ENCODE measurements at places on chromosomes 16 and 17.
A peak's percentile ranks its signal among the peaks of the same experiment; 100 is the strongest.

DNA sequence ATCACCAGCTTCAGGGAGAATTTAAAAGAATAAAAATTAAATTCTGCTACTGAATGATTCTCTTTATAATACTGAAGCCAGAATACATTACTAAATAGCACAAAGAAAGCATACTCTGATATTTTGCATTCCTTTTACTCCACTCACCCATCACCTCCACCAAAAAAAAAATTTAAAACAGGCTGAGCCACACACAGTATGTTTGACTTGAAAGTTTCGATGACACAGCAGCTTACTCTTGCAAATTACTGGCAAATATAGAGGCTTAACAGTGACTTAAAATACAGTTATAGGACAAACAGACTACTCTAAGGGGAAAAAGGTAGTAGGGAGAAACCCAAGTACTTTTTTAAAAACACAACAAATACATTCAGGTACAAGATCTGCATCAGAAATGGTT, 39.2 kb downstream of the GPATCH8 start:
- no peak for DNase-seq

DNA sequence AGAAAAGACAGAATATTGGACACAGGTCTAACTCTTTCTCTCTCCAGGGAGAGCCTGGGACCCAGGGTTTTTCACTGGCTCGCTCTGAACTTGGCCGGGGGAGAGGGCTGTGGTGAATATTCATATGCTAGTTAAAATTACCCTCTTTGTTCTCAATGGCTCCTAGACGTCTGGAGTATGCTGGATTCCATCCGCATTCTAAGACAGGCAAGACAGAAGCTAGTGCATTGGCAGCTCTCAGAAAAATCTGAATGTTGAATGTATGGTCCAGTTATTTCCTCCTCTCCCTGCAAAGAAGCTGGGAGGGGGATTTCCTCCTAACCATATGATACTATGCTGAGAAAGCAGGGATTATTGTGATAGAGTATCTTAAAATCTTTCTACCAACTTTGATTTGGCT, 5.6 kb upstream of the KRT34 start:
- DNase-seq, result no peak

- DNase-seq, result no peak
Measured at GRCh38 chr16:68403704-68404103, 44.6 kb downstream of the SMPD3 start.

DNA sequence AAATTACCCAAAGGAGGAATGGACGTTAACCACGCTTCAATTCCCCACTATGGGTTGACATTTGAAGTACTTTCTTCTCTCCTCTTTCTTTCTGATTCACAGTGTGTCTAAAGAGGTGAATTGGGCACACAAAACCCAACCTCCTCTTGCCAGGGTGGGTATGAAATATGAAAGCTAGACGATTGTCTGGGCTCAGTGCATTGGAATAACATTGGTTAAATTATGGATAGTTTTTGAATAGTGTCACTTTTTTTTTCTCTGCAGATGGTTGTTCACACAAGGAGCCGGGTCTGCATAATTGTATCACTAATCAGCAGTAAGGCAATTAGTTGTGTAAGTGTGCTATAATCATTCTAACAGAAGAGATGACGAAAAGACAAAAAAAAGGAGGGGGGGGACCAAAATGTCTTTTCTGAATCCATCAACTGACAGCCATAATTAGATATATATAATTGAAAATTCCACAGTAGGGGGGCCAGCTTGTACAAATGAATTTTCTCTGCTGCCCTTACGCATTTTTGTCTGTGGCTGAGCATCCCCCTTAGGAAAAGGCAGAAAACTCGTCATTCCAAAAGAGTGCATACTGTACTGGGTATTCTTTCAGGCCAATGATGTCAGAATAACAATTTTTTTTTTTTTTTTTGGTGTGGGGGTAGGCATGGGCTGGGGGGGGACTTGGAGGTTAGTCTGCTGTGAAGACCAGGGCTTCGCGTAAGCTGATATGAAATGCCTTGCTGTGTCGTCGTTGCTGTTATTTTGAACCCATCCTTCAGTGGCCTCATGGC, 307.5 kb upstream of the SALL1 start:
- DNase-seq, result no peak

DNA sequence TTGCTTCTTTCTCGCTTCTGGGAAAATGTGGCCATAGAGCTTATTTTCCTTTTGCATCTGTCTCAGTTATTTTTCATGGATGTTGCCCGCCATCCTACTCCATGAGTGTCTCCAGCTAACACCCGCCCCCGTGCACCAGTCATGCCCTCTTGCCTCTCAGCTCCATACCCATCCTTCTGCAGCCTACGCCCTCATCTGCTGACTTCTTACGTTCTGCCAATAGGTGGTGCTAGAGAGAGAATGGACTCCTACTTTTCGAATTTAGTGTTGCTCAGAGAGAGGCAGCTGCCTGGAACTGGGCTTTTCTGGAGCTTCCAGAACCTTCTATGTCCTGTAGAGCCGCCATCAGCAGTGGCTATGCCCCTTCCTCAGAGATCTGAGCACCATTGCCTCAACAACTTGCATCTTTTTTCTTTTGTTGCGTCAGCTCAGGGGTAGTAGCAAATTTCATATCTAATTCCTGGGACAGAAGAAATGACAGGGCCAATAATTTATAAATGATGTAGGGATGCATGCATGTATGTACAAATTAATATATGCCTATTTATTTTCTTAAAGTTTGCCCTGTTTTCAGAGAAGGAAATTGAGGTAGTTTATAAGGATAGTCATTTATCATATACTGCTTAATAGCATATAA, 119.7 kb upstream of the MYOCD start:
- no peak for DNase-seq

DNA sequence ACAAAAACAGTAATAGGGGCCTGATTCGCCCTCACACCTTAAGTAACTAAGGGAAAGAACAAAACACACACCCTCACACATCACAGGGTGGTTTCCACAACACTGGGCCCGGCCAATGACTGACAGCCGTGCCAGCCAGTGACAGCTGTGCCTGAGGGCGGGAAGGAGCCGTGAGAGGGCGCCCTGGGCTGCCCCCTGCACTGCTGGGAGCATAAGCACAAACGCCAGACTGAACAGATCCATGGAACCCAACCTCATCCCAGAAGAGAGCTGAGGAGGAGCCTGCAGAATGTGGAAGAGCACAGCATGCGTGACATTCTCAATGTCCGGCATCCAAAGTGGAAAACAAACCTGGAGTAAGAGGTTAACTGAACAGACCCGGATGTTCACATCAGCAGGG, 16.0 kb downstream of the CSNK1D start:
- no peak for DNase-seq

- no peak for DNase-seq
Measured at GRCh38 chr16:72092832-72093447, 480 bp downstream of the TXNL4B start.

DNA sequence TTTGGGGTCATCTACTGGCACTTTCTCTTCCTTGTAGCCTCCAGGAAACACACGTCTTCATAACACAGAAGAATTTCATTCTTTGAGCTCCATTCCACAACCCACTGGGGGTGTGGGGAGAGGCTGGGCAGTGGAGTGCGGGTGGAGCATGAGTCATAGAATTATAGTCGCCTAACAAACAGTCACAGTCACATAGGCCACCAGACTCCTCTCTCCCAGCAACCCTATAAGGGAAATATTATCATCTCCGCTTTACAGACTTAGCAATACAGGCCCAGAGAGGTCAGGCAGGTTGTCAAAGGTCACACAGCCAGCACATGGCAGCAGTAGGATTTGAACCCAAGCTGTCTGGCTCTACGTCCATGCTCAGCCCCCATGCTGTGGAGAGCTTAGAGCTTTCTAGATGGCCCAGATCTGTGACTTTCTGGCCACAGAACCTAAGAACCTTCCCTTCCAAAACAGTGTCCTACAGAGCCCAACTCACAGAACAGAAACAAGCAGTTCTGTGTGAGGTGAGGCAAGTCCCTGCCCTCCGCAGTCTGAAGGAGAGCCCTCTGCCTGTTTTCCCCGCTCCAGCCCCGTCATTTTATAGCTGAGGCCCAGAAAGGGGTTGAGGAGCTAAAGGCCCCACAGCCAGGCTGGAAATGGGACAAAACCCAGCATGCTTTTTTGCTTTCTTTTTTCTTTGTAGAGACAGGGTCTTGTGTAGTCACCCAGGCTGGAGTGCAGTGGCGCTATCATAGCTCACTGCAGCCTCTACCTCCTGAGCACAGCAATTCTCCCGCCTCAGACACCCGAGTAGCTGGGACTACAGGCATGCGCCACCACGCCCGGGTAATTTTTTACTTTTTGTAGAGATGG, 10.7 kb upstream of the LITAF start:
- DNase-seq, result no peak

DNA sequence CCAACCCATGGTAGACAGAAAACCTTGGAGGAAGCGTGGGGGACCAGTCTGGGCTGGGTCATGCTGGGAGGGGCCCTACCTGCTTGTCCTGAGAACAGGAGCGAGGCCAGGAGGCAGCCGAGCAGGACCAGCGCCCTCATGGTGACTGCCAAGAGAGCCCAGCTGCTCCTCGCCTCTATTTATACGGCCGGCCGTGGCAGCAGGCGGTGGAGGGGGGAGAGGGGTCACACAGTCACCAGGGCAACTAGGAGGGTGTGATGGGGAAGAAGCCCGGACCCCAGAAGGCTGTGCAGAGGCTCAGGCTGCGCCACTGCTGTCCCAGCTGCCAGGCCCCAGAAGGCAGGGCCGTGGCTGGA, at the start of gene SRL:
SRL (minus strand) TSS at position 153 of the 356 bp plus-strand sequence; CDS start at position 140, 13 bp downstream.
- no peak for DNase-seq

DNA sequence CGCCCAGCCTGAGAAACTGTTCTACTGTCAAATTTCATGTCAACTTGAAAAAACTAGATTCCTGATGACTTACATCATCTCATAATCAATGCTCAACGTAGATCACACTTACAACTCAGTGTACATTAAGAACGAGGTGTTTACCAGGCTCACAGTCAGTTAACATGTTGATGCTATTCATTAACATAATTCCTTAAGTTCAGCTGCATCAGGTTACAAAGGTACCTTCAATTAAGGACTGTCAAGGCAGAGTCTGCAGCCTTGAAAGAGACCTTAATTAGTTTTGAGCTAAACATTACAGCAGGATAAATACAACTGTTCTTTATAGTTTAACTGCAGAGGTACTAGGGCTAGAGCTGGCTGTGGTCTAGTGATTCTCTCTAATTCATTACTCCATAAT, 1.9 kb downstream of the GNA13 start:
- DNase-seq, result no peak

DNA sequence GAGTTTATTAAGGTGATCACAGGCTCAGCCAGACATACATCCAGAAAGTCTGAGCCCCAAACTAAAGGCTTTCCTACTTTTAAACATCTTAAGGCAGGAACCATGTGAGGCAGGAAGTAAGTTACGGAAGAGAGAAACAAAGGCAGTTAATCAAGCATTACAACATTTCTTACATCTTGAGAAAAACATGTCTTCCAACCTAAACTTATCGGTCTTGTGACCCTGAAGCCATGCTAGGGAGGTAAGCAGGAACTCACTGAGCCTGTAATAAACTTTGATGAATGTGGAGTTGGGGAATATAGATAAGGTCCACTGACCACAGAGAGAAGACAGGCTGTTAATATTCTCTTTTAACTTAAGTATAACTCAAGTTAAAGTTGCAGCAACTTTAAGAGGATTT, 3.5 kb upstream of the ACSM3 start:
- no peak for DNase-seq

DNA sequence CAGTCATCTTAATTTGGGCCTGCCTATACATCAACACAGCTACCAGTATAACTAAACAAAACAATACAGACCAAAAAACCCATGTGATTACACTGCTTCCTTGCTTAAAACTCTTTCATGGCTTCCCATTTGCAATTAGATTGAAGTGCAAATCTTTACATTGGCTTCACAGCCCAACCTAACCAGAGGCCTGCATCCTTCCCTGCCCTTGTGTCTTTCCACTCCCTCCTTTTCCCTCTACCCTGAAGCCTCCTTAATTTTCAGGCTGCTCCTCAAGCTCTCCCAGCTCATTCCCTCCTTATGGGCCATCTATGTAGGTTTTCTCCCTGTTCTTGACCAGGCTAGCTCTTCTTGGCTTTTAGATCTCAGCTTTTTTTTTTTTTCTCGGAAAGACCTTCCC, 147.8 kb downstream of the TOX3 start:
- DNase-seq, result no peak

GRCh38 chr17:82876602-82877379, 37.0 kb upstream of the ZNF750 start:
- DNase-seq, result no peak

GRCh38 chr16:10756574-10756973, 12.9 kb downstream of the NUBP1 start:
- DNase-seq, result no peak

- DNase-seq, result peak; percentile 91
Measured at GRCh38 chr16:4183237-4184037, 58.4 kb downstream of the SRL start.

DNA sequence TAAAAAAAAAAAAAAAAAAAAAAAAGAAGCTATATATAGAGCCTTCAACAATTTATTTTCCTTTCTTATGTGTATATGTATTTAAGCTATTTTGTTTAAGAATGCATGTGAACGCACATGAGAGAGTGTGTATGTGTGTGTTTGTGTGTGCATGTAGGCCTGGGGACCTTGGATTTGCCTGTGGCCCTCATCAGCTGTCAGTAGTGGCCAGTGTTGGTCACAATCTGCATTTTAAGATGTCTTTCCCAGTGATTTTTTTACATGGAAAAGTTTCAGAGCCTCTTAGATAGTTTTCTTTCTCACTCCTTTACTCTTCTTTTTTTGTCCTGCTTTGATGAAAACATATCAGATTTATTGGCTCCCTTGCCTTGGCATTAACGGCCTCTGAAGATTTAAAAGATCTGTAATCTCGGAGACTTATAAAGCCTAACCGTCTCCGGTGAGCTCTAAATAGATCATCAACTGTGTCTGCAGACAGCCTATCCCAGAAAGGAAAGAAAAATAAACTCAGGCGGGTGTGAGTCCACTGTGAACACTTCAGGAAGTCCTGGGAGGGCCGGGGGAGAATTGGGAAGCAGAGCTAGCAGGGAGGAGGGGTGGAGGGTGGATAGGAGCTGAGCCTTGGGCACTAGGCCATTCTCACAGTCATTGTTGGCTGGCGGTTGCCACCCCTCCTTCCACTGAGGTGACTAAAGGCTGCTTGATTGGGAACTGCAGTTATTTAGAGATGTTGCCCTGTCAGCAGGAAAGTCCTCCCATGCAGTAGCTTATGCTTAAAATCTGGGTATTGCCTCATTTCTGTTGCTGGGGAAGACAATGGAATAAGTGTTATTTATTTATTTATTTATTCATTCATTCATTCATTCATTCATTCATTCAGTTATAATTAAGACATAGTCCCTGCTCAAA, 86.8 kb downstream of the WWP2 start:
- no peak for DNase-seq

DNA sequence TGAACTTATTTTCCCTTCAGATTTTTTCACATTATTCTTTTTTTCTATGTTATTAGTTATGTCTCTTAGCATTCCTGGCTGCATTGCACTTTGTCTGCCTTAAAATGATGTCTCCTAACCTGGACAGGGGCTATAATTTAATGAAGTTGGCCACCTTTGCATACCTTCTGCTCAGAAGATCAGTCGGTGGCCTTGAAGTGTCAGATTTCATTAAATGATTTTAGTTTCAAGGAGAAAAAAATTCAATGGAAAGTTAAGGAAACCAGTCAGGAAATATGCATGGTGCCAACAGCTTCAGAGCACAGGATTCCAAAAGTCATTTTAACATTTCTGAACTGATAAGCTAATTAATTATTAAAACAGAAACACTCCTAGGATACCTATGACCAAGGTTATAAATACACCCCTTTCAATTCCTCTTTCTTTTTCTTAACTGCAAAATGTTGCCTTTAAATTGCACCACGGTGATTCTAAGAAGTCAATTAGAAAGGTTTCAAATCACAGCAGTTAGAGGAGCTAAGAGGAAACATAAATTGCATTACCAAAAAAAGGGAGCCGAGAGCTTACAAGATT, 533.4 kb downstream of the KCNJ2 start:
- DNase-seq, result no peak
